ENCODE measurements at places on chromosomes 11 and 22. TPM values are rescaled to one million over a fixed set of nuclear protein-coding genes. Genes with fewer than 3 reads are reported as not detected.

GAL gene
- not detected for total RNA-seq

IZUMO1R gene
- total RNA-seq, result not detected

CRYBB3 gene
- not detected for total RNA-seq

CD3D gene
- total RNA-seq, result not detected

OR5M3 gene
- total RNA-seq, result not detected

GVQW3 gene
- total RNA-seq, result 1.1 TPM

MMP12 gene
- total RNA-seq, result 0.10 TPM

LMNTD2 gene
- total RNA-seq, result 2.4 TPM

ANO5 gene
- 0.02 TPM for total RNA-seq

DMC1 gene
- total RNA-seq, result 0.28 TPM

CHRDL2 gene
- not detected for total RNA-seq

ABCC8 gene
- total RNA-seq, result not detected

CCDC89 gene
- total RNA-seq, result 13.6 TPM

PLAAT2 gene
- total RNA-seq, result 0.28 TPM

XKR3 gene
- total RNA-seq, result 0.14 TPM

NXPE2 gene
- total RNA-seq, result not detected

MAPK8IP2 gene
- total RNA-seq, result 10.8 TPM

FDX1 gene
- 10.9 TPM for total RNA-seq

CECR2 gene
- total RNA-seq, result not detected

HBB gene
- not detected for total RNA-seq

CPT1A gene
- 13.1 TPM for total RNA-seq

OR51T1 gene
- not detected for total RNA-seq

ACER3 gene
- total RNA-seq, result 18.3 TPM
